Transverse colon (tissue), 4 donors: ENCODE measurements at places on chromosomes 12 and 14. TPM values are rescaled to one million over a fixed set of nuclear protein-coding genes. Genes with fewer than 3 reads are reported as not detected.

The DBX2 gene
- total RNA-seq: not detected

The AMDHD1 gene
- 0.55 TPM for total RNA-seq

The PRKD1 gene
- 6.4 TPM for total RNA-seq

The SOAT2 gene
- not detected for total RNA-seq

The GAS2L3 gene
- 12.5 TPM for total RNA-seq

The CBLN3 gene
- 1.6 TPM for total RNA-seq

The STAC3 gene
- 3.3 TPM for total RNA-seq

The SPATS2 gene
- 19.0 TPM for total RNA-seq

The NRDE2 gene
- 18.6 TPM for total RNA-seq

DNA sequence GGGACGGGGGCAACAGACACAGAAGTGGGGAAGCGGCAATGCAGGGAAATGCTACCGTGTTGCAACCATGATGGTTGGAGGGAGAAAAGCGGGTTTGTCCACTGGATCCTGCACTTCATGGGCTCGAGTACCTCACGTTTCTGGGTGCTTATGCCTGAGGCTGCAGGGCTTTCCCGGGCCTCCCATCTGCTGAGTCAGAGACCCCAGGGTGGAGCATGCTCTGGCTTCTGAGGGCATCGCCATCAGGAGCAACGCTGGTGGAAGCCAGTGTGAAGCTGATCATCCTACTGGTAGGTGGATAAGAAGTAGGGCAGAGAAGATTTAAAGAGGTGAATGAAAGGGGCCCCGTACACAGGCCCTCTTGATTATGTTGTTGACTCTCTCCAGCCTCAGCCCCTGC is 5.0 kb upstream of the ADGRD1 start:
- no peak for DNase-seq
- H3K4me3 ChIP-seq: no peak overlapping the region
- H3K36me3 ChIP-seq: no peaks in the 10 kb centered on the region
- no peak overlapping the region for H3K27ac ChIP-seq

DNA sequence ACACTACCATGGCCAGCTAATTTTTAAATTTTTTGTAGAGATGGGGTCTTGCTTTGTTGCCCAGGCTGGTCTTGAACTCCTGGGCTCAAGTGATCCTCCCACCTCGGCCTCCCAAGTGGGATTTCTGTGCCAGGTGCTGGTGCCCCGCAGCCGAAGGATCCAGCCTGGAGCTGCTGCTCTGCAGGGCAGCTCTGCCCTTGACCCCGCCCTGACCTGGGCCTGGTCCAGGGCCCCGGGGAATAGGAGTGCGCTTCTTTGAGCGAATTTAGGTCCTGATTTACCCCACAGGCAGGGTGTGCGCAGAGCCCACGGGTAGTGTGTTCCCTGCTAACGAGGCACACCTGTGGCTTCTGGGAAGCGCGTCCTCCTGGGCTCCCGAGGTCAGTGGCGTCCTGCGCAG is 15.2 kb downstream of the ACADS start:
- no peaks in the 10 kb centered on the region for H3K36me3 ChIP-seq
- no peaks in the 10 kb centered on the region for H3K27me3 ChIP-seq
- H3K27ac ChIP-seq: no peak overlapping the region
- DNase-seq: no peak

GRCh38 chr12:110677206-110677911 is 11.6 kb downstream of the HVCN1 start:
- no peak overlapping the region for H3K4me3 ChIP-seq
- no peaks in the 10 kb centered on the region for H3K27me3 ChIP-seq
- no peak for DNase-seq
- peaks cover 7% of the 10 kb centered on the region for H3K4me1 ChIP-seq
- no peaks in the 10 kb centered on the region for H3K36me3 ChIP-seq

- no peaks in the 10 kb centered on the region for H3K27me3 ChIP-seq
- H3K27ac ChIP-seq: no peak overlapping the region
- no peaks in the 10 kb centered on the region for H3K4me1 ChIP-seq
- no peak for DNase-seq
- no peak overlapping the region for H3K4me3 ChIP-seq
Observed at GRCh38 chr14:28461389-28461788, 305.2 kb upstream of the FOXG1 start.

DNA sequence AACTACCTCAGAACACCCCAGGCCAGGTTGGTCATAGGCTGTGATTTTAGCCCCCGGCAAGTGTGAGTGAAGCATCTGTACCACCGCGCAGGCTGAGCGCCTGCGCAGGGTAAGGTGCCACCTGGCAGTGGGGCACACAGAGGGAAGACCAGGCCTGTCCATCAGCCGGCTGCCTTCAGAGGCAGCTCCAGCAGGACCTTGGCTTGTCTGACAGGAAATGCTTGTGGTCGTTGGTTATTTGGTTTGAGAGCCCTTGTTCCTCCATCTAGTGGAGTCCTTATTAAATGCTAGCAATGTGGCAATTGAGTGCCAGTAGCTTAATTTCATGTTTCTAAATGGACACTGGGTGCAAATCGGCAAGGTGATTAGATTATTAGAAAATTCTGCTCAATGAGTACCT is 27.5 kb downstream of the SLC25A29 start:
- H3K27me3 ChIP-seq: no peaks in the 10 kb centered on the region
- H3K4me3 ChIP-seq: no peak overlapping the region
- H3K36me3 ChIP-seq: peaks cover 6% of the 10 kb centered on the region
- H3K4me1 ChIP-seq: no peaks in the 10 kb centered on the region
- no peak overlapping the region for H3K27ac ChIP-seq

DNA sequence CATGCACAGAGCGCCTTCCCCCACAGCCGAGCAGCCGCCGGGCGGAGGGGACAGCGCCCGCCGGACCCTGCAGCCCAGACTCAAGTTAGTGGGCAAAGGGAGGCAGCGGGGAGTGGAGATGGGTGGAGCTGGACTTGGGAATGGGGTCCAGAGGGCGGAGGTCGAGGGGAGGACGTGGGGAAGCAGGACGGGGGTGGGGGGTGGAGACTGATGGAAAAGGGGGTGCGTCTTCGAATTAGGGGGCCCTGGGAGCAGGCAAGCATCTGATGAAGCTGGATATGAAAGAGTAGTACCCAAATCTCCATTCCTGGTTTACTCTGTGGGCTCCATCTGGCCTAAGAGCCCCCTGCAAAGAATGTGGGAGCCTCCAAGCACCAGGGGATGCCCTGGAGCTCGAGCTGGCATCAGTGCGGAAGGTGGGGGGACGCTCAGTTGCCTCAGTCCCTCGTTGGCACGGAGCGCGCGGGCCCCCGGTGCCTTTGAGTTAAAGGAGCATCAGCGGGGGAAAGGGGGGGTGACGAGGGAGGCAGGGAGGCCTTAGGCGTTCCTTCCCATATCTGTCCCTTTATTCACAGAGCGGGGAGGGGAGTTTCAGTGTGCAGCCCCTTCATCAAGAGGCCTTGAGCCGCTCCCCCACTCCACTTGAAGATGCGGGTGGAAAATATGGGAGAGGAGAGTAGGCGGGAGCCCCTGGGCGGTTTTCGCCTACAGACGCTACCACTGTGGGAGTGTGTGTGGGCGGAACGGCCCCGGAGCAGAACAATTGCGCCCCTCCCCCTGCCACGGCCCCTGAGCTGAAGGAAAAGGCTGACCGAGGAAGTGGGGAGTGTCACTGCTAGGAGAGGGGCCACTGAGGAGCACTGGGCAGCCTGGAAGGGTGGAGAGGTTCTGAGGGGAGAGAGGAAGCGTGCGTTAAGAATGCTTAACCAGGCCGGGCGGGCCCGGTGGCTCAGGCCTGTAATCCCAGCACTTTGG is 644 bp downstream of the NAB2 start:
- H3K27ac ChIP-seq: peak overlapping the region; percentile 98
- H3K4me3 ChIP-seq: peak overlapping the region; percentile 68
- H3K36me3 ChIP-seq: no peaks in the 10 kb centered on the region
- H3K4me1 ChIP-seq: peaks cover 82% of the 10 kb centered on the region

DNA sequence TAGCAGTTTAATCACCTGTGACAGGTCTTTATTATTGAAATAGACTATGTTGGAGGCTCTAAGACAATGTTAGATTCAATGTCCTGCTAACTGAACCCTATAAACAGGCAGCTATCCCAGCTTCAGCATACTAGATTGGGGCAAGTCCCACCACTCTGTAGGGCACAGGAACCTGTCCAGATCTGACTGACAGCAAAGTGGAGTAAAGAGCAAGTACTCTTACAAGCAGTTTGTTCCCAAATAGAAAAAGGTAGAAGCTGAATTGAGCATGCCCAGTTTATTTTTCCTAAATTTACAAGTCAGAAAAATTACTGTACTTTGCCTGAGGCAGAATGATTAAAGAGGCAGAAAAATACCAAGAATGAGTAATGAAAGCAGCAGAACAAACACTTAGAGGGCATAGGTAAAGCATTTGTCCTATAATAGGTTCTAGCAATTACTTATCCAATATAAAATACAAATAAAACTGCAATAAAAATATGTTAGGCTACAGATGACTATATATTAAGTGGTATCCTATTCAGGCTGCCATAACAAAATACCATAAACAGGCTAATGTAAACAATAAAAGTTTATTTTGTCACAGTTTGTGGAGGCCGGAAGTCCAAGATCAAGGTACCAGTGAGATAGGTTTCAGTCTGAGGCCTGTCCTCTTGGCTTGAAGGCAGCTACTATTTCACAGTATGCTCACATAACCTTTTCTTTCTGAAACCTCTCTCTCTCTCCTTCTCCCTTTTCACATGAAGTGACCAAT is 868.2 kb downstream of the C12orf50 start:
- no peak for DNase-seq
- no peak overlapping the region for H3K4me3 ChIP-seq
- H3K4me1 ChIP-seq: no peaks in the 10 kb centered on the region
- no peaks in the 10 kb centered on the region for H3K36me3 ChIP-seq
- no peaks in the 10 kb centered on the region for H3K27me3 ChIP-seq

DNA sequence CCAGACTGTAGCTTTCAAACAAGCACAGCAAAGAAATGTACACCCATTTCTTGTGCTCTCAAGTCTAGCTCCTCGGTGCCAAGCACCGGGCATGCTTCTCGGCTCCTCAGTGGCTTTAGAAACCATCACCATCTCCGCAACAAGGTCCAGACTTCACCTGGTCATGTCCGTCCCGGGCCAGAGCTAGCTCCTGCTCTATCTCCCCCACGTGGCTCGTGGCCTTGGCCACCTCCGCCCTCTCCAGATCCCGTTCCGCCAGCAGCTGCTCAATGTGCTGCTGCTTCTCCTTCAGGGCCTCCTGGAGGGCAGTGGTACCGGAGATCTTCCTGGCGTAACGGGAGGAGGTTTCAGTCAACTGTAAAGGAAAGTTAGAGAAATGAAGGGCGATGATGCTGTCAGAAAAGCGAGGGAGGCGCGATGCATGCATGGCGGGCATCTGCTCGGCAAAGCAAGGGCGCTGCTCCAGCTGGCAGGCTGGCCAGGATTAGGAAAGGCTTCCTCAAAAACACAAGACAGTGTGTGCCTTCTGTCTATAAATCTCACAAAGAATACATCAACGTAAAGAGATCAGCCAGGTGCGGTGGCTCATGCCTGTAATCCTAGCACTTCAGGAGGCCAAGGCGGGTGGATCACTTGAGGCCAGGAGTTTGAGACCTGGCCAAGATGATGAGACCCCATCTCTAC is 67.4 kb downstream of the CLIP1 start:
- no peak overlapping the region for H3K27ac ChIP-seq
- H3K36me3 ChIP-seq: peaks cover 41% of the 10 kb centered on the region
- no peaks in the 10 kb centered on the region for H3K27me3 ChIP-seq
- H3K4me3 ChIP-seq: no peak overlapping the region
- peaks cover 2% of the 10 kb centered on the region for H3K4me1 ChIP-seq

DNA sequence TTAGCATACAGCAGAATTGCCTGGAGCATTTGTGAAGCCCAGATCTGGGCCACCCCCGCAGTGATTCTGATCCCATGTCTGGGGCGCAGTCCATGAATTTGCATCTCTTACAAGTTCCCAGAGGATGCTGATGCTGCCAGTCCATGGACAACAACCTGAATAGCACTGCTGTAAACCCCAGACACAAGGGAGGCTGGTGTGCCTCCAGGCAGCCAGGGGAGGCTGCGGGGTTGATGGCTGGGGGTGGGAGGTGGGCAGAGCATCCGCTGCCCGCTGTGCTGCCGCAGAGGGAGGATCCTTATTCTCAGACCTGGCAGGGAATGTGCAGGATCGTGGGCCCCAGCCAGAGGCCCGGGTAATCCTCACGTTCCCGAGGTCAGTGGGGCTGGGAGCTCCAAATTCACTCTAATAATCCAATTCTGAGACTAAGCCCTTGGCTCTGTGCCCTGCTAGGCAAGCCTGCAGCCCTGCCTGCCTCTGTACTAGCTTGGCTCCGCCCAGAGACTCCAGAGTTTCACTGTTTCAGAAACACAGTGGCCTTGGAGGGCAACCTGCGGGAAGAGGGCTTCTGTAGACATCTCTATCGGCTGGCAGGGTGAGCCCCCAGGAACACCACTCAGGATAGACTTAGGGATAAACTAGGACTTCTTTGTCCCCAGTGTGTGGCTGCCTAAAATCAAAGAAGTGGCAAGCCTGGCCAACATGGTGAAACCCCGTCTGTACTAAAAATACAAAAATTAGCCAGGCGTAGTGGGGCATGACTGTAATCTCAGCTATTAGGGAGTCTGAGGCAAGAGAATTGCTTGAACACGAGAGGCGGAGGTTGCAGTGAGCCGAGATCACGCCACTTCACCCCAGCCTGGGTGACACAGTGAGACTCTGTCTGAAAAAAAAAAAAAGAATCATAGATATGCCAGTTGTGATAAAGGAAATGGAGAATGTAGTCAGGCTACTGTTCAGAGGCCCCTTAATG is 17.8 kb upstream of the MLEC start:
- H3K36me3 ChIP-seq: no peaks in the 10 kb centered on the region
- peak overlapping the region; percentile 54 for H3K27ac ChIP-seq
- H3K4me3 ChIP-seq: no peak overlapping the region
- peaks cover 12% of the 10 kb centered on the region for H3K4me1 ChIP-seq
- no peaks in the 10 kb centered on the region for H3K27me3 ChIP-seq

DNA sequence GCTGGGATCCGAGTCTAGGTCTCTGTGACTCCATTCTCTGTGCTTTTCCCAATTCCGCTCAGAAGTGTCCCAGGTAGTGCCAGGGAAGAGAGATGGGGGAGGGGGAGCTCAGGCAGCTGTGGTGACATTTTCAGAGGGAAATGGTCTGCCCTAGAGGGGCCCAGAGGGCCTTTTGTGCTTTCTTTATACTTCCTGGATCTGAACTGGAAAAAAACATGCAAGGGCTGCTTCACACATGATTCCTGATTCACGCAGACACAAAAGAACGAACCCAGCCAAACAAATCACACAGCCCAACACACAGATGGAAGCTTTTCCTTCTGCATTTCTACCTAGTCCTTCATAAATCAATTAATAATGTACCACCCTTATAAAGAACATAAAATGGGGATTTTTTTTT is 26.5 kb downstream of the GPR68 start:
- H3K4me3 ChIP-seq: no peak overlapping the region
- H3K4me1 ChIP-seq: peaks cover 4% of the 10 kb centered on the region
- no peak for DNase-seq
- no peaks in the 10 kb centered on the region for H3K36me3 ChIP-seq
- H3K27ac ChIP-seq: no peak overlapping the region

GRCh38 chr14:20687362-20688166 is 1.0 kb upstream of the ANG start:
- peak overlapping the region; percentile 99 for H3K27ac ChIP-seq
- H3K4me3 ChIP-seq: peak overlapping the region; percentile 16
- no peaks in the 10 kb centered on the region for H3K36me3 ChIP-seq

GRCh38 chr12:115638733-115639647 is 638.5 kb downstream of the MED13L start:
- no peaks in the 10 kb centered on the region for H3K36me3 ChIP-seq
- H3K27me3 ChIP-seq: no peaks in the 10 kb centered on the region
- peak; percentile 15 for DNase-seq
- no peaks in the 10 kb centered on the region for H3K4me1 ChIP-seq
- no peak overlapping the region for H3K27ac ChIP-seq
